ENCODE measurements at places on chromosomes 11 and 22.

- DNase-seq, result no peak
Measured at GRCh38 chr11:67372321-67372992, 941 bp downstream of the CLCF1 start.

DNA sequence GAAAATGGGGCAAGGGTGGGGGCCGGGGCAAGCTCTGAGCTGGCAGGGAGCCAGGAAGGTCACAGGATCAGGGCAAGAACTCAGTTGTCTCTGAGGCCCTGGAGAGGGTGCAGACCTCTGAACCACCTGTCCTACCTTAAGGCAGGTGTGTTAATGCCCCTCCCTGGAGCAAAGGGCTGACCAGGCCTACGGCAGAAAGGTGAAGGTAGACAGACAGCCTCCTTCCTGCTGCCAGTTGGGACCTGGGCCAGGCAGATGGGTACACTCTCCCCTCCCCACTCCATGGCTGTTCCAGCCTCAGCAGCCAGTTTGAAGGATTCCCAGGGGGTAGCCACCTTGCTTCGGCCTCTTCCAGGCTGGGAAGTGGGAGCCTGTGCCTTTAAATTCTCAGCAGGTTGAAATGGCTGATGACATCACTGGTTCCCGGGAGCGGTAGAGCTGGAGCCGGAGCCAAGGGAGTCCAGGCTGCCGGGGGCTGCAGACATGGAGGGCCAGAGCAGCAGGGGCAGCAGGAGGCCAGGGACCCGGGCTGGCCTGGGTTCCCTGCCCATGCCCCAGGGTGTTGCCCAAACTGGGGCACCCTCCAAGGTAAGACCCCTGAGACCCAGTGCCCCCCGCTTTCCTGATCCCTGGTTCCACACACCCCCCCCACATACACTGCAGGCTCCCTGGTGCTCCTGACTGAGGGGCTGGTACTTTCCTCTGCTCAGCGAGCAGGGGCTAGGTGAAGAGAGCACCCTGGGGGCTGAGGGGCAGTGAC, at the start of gene INPP5J:
TSS of gene INPP5J (plus strand) at position 435 of the 760 bp plus-strand sequence. CDS start at position 484, 49 bp downstream.
- DNase-seq, result peak; percentile 37

DNA sequence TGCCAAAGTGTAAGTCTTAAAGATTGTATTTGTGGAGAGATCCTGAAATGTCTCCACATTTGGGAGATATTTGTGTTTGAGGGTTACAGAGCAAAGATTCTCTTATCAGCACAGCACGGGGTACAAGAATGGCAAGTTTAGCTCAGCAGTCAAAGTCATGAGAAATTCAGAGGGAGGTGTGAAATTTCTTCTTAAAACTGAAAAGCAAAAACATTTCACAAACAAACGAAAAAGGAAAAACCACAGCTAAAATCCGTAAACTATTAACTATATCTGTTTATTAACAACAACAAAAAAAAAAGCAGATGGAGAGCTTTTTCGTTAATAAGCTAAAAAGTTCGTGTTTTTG, 40.9 kb upstream of the ETS1 start:
- DNase-seq, result no peak

DNA sequence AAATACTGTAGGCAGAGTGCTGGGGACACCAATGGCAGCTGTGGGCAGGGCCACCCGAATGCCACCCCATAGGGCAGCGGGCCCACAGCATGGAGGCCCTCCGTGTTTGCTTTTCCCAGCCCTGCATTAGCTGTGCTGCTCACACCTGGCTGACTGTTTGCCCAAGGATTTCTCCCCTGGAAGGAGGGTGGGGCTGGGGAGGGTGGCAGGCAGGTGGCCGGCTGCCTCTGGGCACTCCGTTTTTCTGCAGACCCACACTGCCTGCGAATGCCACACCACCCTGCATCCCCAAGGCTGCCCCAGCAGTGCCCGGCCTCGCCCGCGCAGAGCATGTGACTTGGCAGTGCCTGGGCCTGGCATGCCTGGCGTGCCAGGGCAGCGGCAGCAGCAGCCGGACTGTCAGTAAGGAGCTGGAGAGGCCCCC, 19.6 kb downstream of the DAGLA start:
- DNase-seq, result peak; percentile 32

GRCh38 chr11:24833573-24833972, 336.7 kb downstream of the LUZP2 start:
- DNase-seq, result no peak

- DNase-seq, result no peak
Measured at GRCh38 chr11:62370743-62371440, 33.6 kb downstream of the ASRGL1 start.

GRCh38 chr22:37892566-37893335, 13.3 kb upstream of the MICALL1 start:
- no peak for DNase-seq
